ENCODE measurements at places on chromosomes 2 and 18. TPM values are rescaled to one million over a fixed set of nuclear protein-coding genes. Genes with fewer than 3 reads are reported as not detected.

Gene IL36G
- total RNA-seq, result not detected

Gene FOXI3
- total RNA-seq, result not detected

Gene FTCDNL1
- 0.73 TPM for total RNA-seq

Gene ITGB1BP1
- total RNA-seq, result 30.3 TPM

Gene OTOS
- not detected for total RNA-seq

Gene VWC2L
- total RNA-seq, result not detected

Gene ADCY3
- 56.3 TPM for total RNA-seq

Gene ST6GAL2
- 1.6 TPM for total RNA-seq

Gene STK25
- total RNA-seq, result 207 TPM

All from hair follicle dermal papilla cell (primary cell).